T-helper 2 cell (primary cell): ENCODE measurements at places on chromosomes 3 and 15.

GRCh38 chr3:24139463-24140412, 194.7 kb downstream of the NR1D2 start:
- no peak for DNase-seq

DNA sequence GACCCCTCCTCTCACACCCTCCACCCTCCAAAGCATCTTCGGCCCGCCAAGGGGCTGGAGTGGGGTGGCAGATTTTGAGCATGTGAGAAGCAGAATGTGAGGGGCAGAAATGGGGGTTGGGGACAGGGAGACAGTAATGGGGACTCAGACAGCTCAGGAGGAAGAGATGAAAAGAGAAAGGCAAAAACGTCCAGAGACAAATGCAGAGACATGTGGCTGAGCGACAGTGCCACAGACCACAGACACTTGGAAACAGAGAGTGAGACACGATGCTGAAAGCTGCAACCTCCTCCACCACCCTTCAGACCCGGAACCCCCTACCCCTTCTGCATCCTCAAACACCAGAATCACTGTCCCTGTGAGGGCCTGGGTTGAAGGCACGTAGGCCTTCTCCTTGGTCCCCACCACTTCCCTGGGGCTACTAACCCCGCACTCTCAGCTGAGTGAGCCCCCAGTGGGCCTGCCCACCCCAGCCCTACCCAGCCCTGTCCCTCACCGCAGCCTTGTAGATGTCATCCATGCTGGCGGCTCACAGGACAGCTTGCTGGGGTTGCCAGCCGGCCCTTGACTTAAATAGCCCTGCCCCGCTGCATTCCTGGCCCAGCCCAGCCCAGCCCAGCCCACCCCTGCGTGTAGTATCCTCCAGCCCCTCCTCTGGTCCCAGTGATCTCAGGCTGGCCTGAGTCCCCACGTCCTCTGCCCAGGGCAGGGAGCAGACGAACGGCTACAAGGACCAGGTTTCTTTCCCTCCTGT, at the start of gene TNNC1:
Gene TNNC1, minus strand, starts transcription at position 546 of the 754 bp plus-strand sequence. Its CDS starts 26 bp downstream, at position 520.
- DNase-seq = no peak

DNA sequence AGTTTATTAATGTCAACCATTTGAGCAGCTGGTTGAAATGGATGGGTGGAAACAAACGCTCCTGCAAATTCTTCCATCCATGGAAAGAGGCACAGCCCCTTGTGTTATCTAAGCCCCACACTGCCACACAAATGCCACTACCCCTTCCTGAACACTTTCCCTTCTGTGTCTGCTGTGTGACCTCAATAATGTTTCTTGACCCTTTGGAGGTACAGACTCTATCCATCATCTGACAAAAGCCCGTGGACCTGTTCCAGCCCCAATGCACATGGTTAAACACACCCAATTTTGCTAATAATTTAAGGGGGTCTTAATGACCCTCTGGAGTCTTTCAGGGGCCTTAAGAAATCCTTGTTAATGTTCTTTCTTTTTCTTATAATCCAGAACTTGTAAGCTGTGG, 482.2 kb upstream of the CFAP20DC start:
- no peak for DNase-seq

GRCh38 chr15:88382482-88382983, 84.7 kb downstream of the MRPL46 start:
- no peak for DNase-seq

GRCh38 chr3:141960731-141961130, 84.3 kb downstream of the ATP1B3 start:
- DNase-seq = no peak

GRCh38 chr3:181839916-181840297, 128.2 kb downstream of the SOX2 start:
- no peak for DNase-seq

- no peak for DNase-seq
Measured at GRCh38 chr3:119357190-119357589, 63.0 kb downstream of the ARHGAP31 start.

DNA sequence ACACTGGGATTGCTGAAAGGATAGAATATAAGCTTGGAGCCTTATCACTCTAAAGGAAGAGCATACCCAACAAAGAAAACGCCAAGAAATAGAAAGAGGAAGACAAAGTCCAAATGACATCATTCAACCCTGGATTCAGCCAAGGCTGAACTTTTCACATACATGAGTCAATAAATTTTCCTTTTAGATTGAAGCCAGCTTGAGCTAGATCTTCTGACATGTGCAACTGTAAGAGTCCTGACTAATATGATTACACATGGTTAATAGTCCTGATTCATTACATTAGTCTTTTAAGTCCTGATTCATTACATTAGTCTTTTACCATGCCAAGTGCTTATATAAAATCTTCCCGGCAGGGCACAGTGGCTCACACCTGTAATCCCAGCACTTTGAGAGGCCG, 13.6 kb upstream of the DENND6A start:
- DNase-seq = no peak

- DNase-seq = peak; percentile 2
Measured at GRCh38 chr3:186361762-186362536, at the start of gene DGKG. DGKG (minus strand) TSS chr3:186362234; CDS start chr3:186320459, 41,775 bp downstream.
